HL-60 (cell line): ENCODE measurements at places on chromosomes 1 and 21.

DNA sequence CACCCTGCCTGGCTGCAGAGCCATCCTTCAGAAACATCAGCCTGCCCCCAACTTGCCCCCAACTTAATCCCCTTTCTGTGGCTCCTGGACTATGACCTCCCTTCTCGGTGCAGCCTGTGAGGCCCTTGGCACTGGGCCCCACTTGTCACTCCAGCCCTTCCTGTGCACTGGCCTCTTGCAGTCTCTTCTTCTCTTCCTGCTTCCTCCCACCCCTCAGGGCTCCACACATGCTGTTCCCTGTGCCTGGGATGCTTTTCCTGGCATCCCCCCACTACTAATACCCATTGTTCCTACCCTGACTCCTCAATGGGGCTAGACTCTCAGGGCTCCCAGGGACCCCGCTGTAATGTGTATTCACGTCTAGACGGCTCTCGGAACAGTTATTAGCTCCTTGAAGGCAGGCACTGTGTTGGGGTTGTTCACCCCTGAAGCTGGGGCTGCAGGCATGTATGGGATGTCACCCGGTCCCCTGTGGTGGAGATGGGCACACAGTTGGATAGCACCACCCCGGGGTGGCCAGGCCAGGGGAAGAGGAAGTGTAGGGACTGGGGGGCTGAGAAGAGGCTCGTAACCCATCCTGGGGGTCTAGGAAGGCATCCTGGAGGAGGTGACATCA is 4.5 kb downstream of the LDLRAD1 start:
- no peak for DNase-seq

GRCh38 chr1:38125016-38125415 is 78.4 kb upstream of the POU3F1 start:
- DNase-seq = no peak

GRCh38 chr1:61851235-61851634 is 109.0 kb downstream of the PATJ start:
- no peak for DNase-seq

GRCh38 chr1:207754974-207755700 is 3.3 kb downstream of the CD46 start:
- DNase-seq = peak; percentile 56

DNA sequence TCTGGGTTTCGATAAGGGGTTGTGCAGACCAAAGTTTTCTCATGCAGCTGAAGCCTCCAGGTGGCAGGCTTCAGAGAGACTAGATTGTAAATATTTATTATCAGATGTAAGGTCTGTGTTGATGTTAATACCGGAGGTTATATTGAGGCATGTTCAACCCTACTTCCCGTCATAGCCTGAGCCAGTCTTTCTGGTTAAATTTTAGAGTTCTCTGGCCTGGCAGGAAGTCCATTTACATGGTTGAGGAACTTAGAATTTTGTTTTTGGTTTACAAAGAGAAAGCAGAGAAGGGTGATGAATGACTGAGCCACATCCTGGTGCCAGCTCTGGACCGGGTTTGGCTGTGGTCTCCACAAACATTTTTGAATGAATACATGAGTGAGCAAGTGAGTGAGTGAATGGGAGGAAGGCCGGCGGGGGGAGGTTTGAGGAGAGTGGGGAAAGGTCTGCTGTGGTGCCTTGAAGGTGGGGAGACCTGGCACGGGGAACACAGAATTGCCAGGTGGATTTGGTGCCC is 218.5 kb downstream of the DISC1 start:
- no peak for DNase-seq

DNA sequence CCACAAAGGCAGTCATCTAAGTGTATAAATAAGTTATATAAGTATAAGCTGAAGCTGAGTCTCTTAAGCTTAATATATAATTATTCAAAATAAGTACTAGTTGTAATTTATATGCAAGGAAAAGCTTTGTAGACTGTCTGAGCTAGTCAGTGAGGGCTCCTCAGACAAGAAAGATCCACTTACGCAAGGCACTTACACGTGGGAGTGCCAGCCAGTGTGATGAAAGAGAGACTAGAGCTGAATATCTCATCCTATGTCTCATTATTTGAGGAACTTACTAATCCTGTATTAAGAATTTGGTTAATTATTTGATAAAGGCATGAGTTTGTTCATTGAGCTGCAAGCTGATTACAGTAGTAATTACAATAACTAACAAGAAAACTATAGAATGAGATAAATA is 146.9 kb downstream of the PDE4B start:
- peak; percentile 73 for DNase-seq

- DNase-seq = no peak
These were observed 2.1 kb downstream of the UTS2 start for GRCh38 chr1:7850786-7851185.

GRCh38 chr1:114024049-114024448 is 44.8 kb downstream of the OLFML3 start:
- no peak for DNase-seq

- DNase-seq = no peak
These were observed 105.9 kb downstream of the RGL1 start for GRCh38 chr1:183910845-183911244.

DNA sequence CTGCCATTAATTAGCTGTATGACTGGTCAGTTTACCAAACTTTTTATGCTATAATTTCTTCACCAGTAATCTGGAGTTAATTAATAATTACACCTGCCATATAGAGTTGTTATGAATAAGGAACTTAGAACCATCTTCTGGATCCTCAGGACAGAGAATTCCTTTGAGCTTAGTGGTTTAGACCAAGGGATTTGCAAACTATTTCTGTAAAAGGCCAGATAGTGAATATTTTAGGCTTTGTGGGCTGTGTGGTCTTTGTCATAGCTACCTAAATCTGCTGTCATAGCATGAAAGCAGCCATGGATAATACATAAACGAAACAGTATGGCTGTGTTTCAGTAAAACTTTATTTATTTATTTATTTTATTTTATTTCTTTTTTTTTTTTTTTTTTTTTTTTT is 9.0 kb downstream of the TIMM17A start:
- DNase-seq = no peak

- no peak for DNase-seq
These were observed at the start of gene SMPDL3B for GRCh38 chr1:27934818-27935549. SMPDL3B (plus strand) TSS chr1:27935000; CDS start chr1:27935184, 184 bp downstream.

- DNase-seq = no peak
These were observed 16.8 kb upstream of the NID1 start for GRCh38 chr1:236081546-236082227.

GRCh38 chr1:151164732-151165280 is 896 bp downstream of the LYSMD1 start:
- DNase-seq = no peak

DNA sequence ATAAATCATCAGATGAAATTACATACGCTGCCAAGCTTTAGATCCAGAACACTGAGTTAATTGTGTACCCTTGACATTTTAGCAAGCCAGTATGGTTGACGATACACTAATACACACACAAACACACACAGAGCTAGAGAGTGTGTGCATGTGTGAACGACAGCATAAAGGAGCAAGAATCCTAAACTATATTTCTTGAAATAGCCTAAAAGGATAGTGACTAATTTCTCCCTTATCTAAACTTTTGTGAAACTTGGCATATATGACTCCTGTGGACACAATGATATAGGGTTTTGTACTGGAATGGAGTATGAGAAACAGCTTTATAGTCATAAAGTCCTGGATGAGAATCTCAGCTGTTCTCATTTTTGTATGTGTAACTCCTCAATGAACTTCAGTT is 65.1 kb upstream of the DMRTA2 start:
- DNase-seq = no peak

DNA sequence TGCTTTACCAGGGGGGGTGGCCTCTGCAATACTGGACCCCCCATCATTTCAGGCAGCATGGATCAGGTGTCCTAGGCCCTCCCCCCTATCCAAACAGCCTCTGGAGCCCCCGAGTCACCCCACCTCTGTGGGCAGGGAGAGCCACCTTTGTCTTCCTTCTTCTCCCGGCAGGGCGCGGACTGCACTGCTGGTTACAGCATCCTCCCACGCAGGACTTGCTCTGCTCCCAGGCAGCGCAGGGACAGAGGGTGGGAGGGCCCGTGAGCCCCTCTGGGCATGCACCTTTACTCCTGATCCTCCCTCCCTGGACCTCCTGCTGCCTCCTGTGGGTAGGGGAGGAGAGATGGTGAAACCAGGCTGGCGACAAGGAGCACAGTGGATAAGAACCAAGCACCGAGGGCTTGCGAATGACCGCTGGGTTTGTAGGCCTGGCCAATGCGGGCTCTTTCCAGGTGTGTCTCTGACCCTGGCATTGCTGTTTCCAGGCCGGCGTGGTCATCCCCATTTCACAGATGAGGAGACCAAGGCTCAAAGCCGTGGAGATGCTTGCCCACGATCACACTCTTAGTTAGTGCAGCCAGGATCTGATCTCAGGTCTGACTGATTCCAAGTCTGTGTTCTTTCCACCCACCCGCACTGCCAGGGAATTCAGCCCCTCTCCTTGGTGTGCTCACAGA is 73.6 kb upstream of the TARDBP start:
- no peak for DNase-seq

DNA sequence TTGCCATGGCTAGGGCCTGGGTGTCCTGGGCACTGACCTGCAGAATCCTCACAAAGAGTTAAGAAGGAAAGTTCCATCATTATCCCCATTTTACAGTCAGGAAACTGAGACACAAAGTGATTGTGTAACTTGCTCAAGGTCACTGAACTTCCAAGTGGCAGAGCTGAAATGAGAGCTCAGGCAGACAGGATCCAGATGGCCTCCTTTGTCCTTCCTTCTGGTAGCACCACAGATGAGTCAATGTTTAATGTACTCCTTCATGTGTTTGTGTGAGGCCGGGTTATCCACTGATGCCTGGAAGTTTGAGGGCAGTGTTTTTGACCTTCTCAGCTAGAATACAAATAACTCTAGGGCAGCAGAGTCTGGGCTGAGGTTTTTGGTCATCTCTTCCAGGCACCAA is 207.0 kb downstream of the TNR start:
- no peak for DNase-seq

GRCh38 chr1:12143631-12144155 is 23.1 kb upstream of the TNFRSF1B start:
- peak; percentile 98 for DNase-seq

GRCh38 chr1:219120624-219121544 is 52.8 kb upstream of the LYPLAL1 start:
- peak; percentile 73 for DNase-seq

DNA sequence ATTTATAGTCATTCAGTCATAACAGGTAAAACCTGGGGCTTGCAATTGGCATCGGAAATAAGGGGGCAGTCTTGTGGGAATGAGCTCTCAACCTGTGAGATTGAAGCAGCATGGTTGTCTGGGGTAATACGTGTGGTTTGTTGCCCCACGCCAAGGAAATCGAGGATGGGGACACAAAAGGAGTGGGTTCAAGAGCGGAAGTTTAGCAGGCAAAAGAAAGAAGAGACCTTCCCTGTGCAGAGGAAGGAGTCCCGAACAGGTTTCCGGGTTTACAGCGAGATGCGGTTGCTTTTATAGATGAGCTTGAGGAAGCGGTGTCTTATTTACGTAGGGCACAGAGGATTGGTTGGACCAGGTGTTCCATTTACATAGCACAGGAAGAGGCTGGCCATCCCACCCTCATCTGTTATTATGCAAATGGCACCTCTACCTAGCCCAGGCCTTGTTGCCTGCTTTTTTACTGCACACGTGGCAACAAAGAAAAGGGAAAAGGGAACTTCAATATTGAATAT is 37.3 kb downstream of the IFNAR1 start:
- DNase-seq = peak; percentile 88
